ENCODE measurements at places on chromosomes 5 and 9.

DNA sequence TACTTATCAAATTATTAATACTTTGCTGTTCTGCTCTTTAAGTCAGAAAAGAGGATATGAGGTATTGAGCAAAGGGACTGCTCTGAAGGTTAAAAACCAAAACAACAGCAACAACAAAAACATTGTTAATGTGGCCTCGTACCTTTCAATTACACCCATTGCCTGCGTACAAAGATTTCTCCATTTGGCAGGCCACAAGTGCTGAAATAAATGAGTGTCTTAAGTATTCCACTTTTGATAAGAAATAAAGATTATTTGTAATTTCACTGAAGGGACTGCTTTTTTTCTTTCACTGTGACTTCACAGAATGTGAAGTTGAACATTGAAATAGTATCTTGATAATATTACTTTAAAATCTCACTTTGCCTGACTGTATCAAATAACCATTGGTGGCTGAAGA lies 163.2 kb upstream of the MRPS30 start:
- no peak for DNase-seq

DNA sequence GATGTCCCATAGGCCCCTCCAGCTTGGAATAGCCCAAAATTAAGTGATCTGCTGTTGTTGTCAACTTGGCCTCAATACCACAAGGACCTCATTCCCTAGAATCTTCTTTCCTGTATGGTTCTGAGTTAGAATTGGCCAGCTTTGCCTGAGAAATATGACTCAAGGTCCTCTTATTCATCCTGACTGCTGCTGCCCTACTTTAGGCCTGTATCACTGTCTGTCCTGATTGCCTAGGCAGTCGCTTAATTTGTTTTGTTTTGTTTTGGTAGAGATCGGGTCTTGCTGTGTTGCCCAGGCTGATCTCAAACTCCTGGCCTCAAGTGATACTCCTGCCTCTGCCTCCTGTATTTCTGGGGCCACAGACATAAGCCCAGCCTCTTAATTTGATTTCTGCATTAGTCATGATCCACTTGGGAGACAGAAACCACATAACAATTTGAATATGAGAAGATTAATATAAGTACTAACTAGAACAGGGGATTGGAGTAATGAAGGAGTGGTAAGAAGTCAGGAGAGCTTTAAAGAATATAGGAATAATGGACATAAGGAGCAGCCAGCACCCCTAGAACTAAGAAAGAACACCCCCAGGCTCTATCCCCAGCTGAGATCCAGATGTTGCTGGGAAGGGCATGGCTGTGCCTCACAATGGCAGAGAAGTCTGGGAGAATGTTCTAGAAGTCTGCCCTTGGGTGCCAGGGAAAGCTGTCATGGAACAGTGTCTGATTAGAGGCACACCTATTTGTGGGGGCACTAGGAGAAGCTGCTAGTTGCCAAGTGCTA lies 4.6 kb downstream of the TEX53 start:
- DNase-seq, result no peak

- DNase-seq, result peak; percentile 10
Observed at GRCh38 chr5:164809821-164810220, 1304.4 kb downstream of the MAT2B start.

DNA sequence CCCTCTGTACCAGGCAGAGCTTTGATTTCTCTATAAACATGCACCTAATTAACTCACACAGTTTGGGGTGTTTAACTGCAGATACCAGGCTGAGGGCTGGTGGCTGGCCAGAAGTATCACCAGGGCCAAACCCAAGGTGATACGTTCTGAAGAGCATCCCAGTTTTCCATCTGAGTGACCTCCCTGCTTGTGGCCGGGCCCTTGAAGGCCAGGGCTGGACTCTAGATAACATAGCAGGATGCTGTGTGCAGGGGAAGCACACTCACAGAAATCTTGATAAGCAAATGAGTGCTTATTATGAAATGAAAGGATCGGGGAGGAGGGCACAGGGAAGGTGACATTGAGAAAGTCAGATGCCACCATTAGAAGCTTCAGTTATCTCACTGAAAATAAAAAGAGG lies 582.4 kb downstream of the BRINP1 start:
- DNase-seq, result no peak

GRCh38 chr9:31304576-31304975 lies 1079.9 kb upstream of the ACO1 start:
- no peak for DNase-seq

- no peak for DNase-seq
Observed at GRCh38 chr5:56060276-56061110, 65.7 kb upstream of the IL6ST start.

- DNase-seq, result no peak
Observed at GRCh38 chr9:27499451-27499850, 24.6 kb upstream of the IFNK start.

DNA sequence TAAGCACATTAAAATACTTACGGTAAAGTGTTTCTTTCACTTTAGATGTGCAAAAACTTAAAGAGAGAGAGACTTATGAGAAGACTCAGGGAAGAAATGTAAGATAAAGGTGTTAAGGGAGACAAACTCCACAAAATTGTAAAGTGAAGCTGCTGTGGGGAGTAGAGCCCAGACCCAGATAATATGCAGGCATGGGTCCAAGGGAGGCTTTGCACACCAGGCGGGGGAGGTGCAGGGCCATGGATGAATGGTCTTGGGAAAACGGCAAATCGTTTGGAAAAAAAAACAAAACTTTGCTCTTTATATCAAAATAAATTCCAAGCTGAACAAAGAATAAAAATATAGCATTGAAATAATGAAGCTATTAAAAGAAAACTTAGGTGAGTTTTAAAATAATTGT lies 9.1 kb downstream of the SYK start:
- DNase-seq, result no peak

DNA sequence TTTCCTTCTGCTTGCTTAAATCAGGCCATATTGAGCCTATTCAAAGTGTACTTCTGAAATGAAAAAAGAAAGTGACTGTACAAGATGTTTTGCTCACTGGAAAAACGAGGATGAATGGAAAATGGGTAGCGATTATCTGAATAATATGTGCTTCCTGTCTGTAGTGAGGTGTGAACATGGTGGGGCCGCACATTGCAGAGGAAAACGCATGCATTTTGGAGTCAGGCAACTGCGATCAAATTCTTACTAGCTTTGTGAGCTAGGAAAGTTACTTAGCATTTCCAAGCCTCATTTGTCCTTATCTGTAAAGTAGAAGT lies 73.0 kb upstream of the PRSS3 start:
- no peak for DNase-seq
